Caco-2 (cell line): ENCODE measurements at places on chromosomes 4 and X. TPM values are rescaled to one million over a fixed set of nuclear protein-coding genes. Genes with fewer than 3 reads are reported as not detected.

F8A1 gene
- 20.0 and 27.2 TPM in 2 replicates for total RNA-seq

MPC1L gene
- total RNA-seq = not detected in 2 replicates

TMEM271 gene
- not detected in 2 replicates for total RNA-seq

ADGRL3 gene
- 1.5 and 1.9 TPM in 2 replicates for total RNA-seq

GABRA4 gene
- 7.9 and 8.1 TPM in 2 replicates for total RNA-seq
